ENCODE measurements at places on chromosomes 4 and X.

- peak; percentile 41 for DNase-seq
These were observed 179.1 kb upstream of the MAB21L2 start for GRCh38 chr4:150402871-150403272.

GRCh38 chr4:104424989-104425388, 69.7 kb downstream of the CXXC4 start:
- peak; percentile 13 for DNase-seq

- no peak for DNase-seq
These were observed 8.0 kb downstream of the SFRP2 start for GRCh38 chr4:153780876-153781275.

DNA sequence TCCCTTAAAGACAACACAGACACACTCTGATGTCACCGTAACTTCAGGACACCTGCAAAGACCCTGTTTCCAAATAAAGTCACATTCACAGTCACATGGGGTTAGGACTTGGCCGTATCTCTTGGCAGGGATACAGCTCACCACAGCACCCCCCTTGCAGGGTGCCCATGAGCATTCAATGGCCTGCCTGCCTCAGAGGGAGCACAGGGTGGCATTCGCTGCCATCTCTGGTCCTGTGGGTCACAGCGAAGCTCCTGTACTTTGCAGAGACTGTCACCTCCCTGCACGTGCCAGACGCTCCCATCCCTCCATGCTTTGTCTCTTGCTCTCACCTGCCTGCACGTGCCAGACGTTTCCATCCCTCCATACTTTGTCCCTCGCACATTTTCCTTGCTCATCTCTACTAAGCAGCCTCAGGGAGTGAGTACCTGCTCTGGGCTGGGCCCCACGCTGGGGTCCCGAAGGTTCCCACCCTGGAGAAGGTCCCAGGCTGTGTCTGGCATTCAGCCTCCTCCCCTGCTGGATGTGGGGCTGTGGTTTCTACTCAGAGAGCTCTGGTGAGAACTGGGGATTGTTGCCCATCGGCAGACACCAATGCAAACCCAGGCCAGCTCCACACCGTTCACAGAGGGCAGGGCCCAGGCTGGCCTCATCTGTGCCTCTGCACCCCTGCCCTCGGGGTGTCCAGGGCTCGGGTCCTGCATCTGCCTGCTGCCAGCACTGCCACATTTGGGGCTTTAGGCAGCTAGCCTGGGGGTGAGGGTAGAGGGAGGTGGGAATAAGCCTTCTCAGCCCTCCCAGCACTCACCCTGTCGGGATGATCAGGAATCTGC, 15.8 kb downstream of the HTRA3 start:
- DNase-seq, result no peak

- DNase-seq, result no peak
These were observed 99.2 kb downstream of the DRD5 start for GRCh38 chr4:9880406-9881197.

DNA sequence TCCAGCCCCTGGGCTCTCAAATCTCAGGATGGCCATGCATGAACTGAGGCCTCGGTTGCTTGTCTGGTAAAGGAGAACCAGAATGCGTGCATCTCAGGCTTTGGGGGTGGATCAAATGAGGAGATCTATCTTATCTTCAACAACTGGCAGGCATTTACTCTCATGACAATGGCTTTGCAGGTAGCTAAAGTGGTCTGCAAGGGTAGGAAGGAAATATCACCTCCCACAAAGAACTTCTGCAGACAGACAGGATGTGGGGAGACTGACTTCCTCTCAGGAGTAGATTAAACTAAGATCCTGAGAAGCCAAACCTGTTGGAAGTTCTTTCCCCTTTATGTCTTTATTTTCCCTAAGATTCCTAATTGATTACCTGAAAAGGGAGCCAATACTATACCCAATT, 7.8 kb downstream of the LDB2 start:
- no peak for DNase-seq

- no peak for DNase-seq
These were observed 128.9 kb downstream of the CEP135 start for GRCh38 chr4:56077676-56078075.

DNA sequence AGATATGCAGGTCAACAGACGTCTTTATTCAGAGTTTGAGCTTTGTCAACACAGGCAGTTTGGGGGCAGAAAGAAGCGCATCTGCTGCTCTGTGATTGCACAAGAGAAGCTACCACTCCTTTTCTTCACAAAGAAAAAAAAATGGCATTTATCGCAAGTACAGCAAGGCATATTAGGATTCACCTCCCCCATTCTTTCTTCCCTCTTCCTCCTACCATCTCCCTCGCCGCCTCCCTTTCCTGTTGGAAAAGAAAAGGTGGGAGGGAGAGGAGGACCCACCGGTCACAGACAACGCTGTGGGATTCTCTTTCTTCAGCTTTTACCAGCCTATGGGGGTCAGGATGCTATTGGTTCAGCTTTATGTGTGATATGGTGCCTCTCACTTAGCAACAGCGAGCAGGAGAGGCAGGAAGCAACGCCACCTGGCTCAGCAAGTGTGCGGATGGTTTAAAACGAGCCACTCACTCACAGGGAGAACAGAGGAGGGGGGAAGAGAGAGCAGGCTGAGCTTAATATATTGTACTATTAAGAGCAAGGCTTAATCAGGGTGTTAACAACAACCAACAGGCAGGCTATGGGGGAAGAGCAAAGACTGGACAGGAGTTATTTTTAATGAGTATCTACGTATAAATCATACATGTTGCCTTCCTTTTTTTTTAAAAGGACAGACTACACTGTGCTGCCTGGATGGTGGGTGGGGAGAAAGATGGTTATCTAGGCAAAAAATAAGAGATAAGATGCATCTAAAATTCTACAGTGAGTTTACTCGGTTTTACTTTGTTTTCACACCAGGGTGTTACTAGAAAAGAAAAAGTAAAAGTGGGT, 104.7 kb downstream of the MAML3 start:
- peak; percentile 96 for DNase-seq
